ENCODE measurements at places on chromosomes 6 and 20. TPM values are rescaled to one million over a fixed set of nuclear protein-coding genes. Genes with fewer than 3 reads are reported as not detected.
A peak's percentile ranks its signal among the peaks of the same experiment; 100 is the strongest.

MBOAT1 gene
- total RNA-seq, result 33.5 TPM

FITM2 gene
- total RNA-seq, result 9.8 TPM

SLC32A1 gene
- not detected for total RNA-seq

IPCEF1 gene
- total RNA-seq, result 9.7 TPM

KCTD20 gene
- total RNA-seq, result 31.0 TPM

ZSCAN12 gene
- 3.8 TPM for total RNA-seq

RSPO4 gene
- not detected for total RNA-seq

IMPG1 gene
- total RNA-seq, result not detected

SLC22A7 gene
- total RNA-seq, result not detected

DPM1 gene
- total RNA-seq, result 40.4 TPM

- no peak for DNase-seq
These were observed 87.4 kb upstream of the TMEM181 start for GRCh38 chr6:158472447-158472846.

DNA sequence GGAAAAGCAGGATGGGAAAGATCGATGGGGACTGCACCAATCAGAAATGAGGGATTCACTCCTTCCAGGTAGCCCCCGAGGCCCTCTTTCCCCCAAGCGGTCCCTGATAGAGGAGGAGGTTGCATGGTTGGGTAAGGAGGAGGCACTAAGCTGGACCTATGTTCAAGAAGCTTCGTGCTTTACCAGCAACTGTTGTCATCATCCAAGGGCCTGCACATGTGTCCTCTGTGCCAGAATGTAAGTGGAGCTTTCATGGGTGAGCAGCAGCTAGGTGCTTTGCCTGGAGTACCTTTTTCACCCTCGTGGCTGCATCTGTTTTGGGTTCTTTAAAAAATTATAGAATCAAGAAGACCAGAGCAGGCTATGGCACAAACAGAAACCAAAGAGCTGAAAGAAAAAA, 54.0 kb downstream of the GMPR start:
- no peak for DNase-seq

- no peak for DNase-seq
These were observed 304.1 kb downstream of the CDH4 start for GRCh38 chr20:61556111-61556510.

DNA sequence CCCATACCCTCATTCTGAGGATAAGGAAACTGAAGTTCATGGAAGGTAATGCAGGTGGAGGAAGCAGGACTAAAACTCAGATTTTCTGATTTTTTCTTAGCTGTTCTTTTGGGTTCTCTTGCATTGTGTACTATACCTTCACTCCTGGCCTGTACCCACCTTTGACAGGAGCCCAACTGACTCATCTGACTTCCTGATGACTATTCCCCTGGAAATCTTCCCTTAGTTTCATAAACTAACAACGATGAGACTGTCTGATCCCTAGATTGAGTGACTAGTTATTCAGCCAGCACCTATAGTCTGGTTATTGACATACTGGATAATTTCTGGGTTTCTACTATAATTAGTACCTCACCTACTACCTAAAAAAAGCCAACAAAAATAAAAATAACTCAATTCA, 10.1 kb downstream of the CRYBG1 start:
- DNase-seq, result no peak

- no peak for DNase-seq
These were observed 154.1 kb upstream of the MMS22L start for GRCh38 chr6:97437087-97437486.

DNA sequence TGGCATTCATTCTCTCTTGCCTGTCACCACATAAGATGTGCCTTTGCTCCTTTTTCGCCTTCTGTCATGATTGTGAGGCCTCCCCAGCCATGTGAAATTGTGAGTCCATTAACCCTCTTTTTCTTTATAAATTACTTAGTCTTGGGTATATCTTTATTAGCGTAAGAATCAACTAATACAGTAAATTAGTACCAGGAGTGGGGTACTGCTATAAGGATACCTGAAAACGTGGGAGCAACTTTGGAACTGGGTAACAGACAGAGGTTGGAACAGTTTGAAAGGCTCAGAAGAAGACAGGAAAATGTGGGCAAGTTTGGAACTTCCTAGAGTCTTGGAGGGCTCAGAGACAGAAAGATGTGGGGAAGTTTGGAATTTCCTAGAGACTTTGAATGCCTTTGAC, 46.6 kb downstream of the RNF182 start:
- no peak for DNase-seq

GRCh38 chr6:3457710-3458602, 1.1 kb upstream of the SLC22A23 start:
- DNase-seq, result peak; percentile 28

DNA sequence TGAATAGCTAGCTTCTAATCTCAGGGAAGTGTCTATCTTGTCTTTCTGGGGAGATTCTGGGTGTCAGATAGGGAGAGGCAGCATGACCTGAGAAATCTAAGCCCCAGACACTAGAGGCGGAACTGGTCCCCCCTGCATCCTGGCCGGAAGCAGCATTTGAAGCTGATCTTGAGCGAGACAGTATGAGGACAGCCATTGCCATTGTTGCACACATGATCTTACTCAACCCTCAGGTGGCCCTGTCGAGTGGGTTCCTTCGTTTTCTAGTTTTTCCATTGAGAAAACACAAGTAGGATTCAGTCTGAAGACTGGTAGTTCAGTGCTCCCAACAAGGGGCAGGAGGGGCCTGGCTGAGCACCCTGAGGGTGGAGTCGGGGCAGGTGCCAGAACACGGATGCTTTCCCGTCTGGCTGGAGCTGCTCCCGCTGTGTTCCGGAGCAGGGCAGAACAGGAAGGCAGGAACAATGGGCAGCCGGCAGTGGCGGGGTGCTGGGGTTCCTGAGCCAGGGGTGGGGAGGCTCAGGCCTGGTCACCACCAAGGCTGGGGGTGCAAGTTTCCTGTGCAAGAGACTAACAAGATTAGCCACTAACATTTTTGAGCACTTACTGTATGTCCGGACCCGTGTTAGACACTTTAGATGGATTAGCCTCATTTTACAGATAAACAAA, 7.9 kb upstream of the SDCBP2 start:
- DNase-seq, result peak; percentile 78

DNA sequence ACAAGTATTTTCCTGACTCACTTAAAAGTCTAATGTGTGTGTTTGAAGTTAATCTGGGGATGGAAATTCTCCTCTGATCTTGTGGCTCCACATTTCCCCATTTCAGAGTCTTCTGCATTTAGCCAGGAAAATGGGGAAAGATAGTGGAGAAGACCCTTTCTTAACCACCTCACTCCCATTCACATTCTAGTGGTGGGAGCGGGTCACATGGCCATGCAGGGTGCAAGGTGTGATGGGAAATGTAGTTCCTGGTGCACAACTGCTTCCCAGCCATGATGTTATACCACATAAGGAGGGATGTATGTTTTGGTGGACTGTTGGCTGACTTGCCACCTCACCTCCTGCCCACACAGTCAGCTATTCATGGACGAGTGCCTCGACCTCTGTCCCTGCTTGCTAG, 61.8 kb downstream of the BANF2 start:
- DNase-seq, result no peak

- DNase-seq, result no peak
These were observed 17.8 kb downstream of the BNIP5 start for GRCh38 chr6:36318690-36319435.

- DNase-seq, result no peak
These were observed 375.7 kb upstream of the POU3F2 start for GRCh38 chr6:98458708-98459107.

DNA sequence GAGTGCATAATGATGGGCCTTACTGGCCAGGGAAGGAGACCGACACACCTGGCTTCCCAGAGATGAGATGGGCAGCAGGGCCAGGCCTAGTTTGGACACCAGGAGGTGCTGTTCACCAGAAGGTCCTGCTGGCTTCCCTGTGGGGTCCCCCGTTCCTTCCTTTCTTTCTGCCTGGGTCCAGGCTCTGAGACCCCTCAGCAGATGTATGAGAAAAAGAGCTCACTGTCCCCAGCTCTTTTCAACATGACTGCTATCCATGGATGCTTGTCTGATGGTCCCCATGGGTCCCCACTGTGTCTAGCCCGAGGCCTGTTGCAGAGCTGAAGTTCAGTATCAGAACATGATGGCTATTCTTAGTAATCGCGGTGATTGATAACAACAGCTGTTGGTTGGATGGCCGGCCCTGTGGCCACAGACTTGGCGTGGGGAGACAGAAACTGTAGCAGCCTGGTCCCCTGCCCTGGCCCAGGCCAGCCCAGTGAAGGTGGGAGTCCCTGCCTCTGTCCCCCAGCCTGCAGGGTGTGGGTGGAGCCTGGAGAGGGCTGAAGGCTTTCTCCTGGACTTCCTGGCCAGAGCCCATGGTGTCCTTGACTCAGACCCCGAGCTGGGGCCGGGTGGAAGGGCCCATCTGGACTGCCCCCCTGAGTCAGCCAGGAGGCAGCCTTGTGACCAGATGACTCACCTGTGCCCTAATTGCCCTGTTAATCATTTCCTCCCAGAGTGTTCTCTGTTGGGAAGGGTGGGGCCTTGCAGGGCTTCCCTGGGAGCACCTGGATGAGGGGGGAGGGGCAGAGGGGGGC, 9.9 kb upstream of the BAK1 start:
- peak; percentile 58 for DNase-seq

GRCh38 chr6:27209196-27209595, 38.3 kb upstream of the PRSS16 start:
- no peak for DNase-seq

GRCh38 chr6:63807056-63807455, 171.5 kb downstream of the PHF3 start:
- DNase-seq, result no peak

DNA sequence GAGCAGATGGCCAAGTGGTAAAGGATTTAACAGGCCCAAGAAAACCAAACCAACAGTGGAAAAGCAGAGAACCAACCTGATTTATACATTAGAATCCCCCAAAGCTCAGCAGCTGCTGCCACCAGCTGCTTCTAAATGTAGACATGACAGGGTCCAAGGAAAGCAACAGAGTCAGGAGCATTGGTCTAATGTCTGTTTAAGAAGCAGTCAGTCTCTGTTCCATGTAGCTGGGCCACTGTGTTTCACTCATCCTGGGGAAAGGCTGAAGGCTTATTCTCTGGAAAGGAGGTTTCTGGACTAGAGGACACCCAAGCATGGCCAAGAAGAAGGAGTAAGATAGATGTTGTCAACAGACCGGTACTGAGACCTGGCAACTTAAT, 75.4 kb downstream of the TMEM244 start:
- DNase-seq, result no peak

DNA sequence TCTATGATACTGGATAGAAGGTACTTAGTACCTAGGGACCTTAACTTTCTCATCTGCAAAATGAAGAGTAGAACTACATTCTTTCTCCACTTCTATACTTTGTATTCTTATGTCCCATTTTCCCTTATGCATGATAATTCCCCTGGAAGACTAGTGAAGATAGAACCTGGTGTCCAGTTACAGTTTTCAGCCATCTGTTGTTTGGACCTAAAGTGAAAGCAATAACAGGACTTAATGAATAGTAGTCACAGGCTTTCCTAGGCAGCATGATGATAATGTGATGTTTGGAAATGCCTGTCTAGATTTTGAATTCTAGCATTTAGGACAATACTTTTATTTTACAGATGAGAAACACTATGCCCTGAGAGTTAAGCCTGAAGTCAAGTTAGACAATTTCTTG, 153.8 kb downstream of the RIMS1 start:
- no peak for DNase-seq

- no peak for DNase-seq
These were observed 144.7 kb upstream of the UST start for GRCh38 chr6:148602136-148602535.

DNA sequence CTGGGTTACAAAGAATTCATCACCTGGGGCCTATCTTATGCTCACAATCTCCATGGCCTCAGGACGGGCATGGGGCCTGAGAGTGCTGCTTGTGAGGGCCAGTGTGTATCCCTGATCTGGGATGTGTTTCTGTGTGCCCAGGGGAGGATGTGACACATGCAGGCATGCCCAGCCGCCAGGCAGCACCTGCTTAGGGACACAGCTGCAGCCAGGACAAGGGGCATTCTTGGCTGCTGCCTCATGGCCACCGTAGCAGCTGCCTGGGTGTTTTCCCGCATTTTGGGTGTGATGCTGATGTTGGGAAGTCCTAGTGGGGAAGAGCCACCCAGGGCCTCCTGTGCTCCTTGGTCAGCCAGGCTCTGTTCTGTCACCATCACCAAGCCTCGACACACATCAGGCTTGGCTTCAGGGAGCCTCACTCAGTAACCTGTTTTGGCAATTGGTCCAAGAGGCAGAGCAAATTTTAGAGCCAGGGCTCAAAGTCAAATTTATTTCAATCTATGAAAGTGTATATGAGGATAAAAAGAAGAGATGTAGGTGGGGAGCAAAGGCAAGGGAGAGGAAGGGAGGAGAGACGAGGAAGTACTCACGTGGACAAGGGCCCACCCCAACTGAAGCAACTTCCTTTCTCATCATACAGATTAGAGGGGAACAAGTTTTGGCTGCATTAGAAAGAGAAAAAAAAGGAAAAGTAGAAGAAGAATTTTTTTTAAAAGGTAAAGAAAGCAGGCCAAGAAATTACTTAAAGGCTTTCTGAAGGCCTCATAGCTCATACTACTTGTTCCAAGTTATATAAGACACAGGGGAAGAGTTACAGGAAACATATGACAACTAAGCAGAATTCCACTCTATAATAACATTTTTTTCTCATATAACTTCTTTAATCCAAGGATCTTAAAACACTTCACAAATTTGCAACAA, 269.9 kb upstream of the SUPT3H start:
- DNase-seq, result no peak

- DNase-seq, result no peak
These were observed 271.3 kb downstream of the KHDC1L start for GRCh38 chr6:72953971-72954381.

DNA sequence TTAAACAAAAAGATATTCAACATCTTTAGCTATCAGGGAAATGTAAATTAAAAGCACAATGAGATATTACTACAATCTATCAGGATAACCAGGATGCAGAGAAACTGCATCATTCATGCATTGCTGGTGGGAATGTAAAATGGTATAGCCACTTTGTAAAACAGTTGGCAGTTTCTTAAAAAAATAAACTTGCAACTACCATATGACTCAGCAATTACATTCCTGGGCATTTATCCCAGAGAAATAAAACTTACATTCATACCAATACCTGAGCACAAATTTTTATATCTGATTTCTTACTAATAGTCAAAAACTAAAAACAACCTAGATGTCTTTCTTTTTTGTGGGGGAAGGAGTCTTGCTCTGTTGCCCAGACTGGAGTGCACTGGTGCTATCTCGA, 190.3 kb upstream of the TAB2 start:
- DNase-seq, result no peak

DNA sequence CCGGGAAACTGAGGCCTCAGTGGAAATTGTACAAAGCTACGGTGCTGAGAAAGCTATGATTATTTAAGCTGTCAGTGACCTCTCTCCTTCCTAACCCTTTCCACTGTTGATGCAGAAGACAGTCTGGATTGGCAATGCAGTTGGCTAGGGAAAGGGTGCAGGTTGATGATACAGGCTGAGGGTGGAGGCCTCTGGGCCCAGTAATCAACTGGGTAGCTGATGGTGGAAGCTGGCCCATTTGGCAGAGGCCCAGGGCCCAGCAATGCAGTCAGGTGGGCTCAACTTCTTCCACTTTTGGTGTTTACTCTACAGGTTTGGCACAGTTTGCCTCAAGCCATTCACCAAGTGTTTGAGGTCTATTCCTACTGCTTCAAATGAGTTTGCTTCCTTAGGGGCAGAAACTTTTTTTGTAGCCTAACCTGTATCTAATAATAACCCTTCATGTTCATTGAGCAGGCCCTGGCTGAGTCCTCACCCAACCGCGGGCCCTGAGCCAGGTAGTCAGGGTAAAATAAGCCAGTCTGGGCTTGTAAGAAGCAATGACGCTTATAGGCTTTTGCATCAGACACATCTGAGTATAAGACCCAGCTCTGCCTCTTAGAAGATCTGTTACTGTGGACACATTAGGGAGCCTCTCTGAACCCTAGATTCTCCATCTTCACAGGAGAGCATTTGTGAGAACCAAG, 12.1 kb downstream of the BCL2L1 start:
- DNase-seq, result no peak

All from uterus (tissue), 4 donors.